ENCODE measurements at places on chromosomes 2 and 18.
A peak's percentile ranks its signal among the peaks of the same experiment; 100 is the strongest.

DNA sequence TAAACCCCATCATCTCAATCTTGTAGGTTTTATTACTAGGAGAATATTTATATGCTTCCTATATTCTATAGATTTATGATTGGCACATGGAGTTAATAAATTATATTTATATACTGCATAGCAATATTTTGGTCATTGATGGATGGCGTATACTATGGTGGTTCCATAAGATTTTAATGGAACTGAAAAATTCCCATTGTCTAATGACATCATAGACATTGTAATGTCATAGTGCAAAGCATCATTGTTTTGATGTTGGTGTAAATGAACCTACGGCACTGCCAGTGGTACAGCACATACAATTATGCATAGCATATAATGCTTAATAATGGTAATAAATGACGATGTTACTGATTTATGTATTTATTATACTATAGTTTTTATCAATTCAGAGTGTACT is 1135.9 kb downstream of the CNTNAP5 start:
- no peak for DNase-seq

GRCh38 chr2:45681675-45682074 is 30.2 kb downstream of the PRKCE start:
- peak; percentile 96 for DNase-seq

DNA sequence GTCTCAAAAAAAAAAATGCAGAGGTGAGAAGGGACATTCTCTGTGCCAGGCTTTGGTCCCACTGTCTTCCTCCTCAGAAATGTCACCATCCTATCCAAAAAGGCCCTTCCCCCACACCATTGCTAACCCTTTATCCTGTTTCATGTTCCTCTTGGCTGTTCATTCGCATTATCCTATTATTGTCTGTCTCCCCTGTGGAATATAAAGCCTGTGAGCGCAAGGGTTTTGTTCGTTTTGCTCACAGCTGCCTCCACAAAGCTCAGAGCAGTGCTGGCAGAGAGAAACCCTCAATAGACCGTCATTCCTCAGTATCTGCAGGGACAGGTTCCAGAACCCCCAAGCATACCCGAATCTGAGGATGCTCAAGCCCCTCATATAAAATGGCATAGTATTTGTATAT is 91.8 kb downstream of the LOXHD1 start:
- DNase-seq, result no peak

- DNase-seq, result no peak
Measured at GRCh38 chr2:10159086-10159485, 36.5 kb downstream of the RRM2 start.

- no peak for DNase-seq
Measured at GRCh38 chr2:27264253-27264752, 1.5 kb upstream of the SLC30A3 start.

GRCh38 chr2:209322041-209322440 is 101.8 kb upstream of the MAP2 start:
- no peak for DNase-seq

GRCh38 chr2:239880396-239880795 is 144.7 kb downstream of the NDUFA10 start:
- no peak for DNase-seq

- no peak for DNase-seq
Measured at GRCh38 chr2:207041279-207041678, 102.0 kb downstream of the CPO start.

DNA sequence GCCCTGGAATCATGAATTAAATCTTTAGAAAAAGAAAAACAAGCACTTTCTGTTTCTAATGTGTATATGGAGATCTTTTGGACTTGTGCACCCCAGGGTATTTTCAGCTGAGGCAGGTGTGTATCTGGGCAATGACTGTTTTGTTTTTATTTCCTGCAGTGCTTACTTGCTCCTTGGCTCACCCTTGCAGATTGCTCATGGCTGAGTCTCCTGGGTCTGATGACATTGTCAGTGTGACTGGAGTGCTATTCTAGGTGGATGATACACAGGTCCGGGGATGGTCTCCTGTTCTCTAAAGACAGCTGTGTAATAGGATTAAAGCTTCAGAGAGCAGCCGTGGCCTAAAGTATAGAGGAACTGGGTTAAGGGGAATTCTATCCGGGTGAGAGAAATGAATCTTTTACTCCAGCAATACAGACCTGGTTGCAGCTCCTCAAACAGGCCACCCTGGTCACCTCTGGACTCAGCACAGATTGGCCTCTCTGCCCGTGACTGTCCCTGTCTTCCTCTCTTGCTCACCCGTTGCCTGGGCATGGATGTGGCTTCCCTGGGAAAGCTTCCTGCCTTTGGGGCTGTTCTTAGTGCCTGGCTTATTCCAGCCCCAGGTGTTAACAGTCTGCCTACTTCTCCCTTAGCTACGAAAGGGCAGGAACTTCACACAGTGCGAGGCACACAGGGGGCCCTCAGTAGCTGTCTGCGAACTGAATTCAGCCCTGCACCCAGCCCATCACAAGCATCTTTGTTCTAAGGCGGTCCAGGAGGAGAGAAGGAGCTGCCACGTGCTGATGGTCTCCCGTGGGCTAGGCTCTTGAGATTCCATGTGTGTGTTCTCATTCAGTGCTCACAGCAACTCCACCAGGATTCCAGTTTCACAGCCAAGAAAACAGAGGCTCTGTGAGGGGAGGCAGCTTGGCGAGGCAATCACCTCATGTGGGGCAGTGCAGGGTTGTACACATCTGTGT is 84.3 kb downstream of the ACOXL start:
- DNase-seq, result no peak

- DNase-seq, result no peak
Measured at GRCh38 chr2:104734937-104735586, 118.9 kb upstream of the POU3F3 start.

- no peak for DNase-seq
Measured at GRCh38 chr2:166627893-166628292, 133.8 kb upstream of the SCN7A start.

GRCh38 chr2:43472527-43473194 is 123.2 kb downstream of the THADA start:
- DNase-seq, result no peak

GRCh38 chr18:10482985-10483949 is 28.8 kb downstream of the APCDD1 start:
- DNase-seq, result no peak

GRCh38 chr2:73092146-73092783 is 20.5 kb downstream of the RAB11FIP5 start:
- no peak for DNase-seq

DNA sequence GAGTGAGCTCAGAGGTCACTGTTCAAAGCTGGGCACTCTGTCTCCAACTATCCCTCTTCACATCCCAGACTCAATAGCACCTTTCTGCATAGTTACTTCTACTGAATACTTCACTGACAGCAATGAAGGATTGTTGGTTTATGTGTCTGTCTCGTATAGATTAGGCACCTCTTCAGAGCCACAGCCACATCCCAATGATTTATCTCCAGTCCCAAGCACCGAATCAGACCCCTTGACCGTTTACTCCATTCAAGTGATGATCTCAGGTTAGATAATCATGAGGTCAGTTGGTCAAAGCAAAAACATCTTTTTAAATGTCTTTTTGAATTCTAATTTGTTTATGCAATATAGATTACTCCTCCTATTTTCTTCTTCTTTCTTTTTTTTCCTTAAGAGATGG is 14.7 kb downstream of the NEDD4L start:
- DNase-seq, result no peak

DNA sequence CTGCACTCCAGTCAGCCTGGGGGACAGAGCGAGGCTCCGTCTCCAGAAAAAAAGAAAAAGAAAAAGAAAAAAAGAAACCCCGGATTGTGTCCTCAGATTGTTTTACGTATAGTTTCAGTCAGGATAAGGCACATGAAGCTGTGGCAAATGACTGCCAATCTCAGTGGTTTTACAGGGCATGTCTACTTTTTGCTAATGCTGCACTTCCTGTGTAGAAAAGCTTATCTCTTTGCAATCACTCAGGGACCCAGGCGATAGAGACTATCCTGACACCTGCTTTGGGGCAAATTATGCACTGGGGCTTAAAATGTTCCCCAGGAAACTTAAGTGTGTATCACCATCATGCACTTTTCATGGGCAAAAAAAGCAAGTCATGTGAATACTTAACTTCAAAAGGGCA is 103.7 kb upstream of the MEIS1 start:
- DNase-seq, result no peak

DNA sequence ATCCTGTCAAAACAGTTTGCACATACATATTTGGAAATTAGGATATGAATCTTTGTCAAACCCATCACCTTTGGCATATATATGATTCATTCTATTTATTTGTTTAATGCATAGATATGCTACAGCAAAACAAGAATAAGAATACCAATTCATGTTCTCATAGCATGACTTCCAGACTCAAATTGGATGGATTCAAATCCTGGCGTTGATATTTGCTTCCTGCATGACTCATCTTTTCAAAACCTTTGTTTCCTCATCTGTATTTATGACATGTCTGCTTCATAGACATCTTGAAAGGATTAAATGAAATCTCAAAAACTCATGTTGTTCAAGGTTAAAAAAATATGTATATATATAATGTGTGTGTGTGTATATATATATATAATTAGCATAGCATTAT is 261.3 kb downstream of the MBD5 start:
- no peak for DNase-seq

DNA sequence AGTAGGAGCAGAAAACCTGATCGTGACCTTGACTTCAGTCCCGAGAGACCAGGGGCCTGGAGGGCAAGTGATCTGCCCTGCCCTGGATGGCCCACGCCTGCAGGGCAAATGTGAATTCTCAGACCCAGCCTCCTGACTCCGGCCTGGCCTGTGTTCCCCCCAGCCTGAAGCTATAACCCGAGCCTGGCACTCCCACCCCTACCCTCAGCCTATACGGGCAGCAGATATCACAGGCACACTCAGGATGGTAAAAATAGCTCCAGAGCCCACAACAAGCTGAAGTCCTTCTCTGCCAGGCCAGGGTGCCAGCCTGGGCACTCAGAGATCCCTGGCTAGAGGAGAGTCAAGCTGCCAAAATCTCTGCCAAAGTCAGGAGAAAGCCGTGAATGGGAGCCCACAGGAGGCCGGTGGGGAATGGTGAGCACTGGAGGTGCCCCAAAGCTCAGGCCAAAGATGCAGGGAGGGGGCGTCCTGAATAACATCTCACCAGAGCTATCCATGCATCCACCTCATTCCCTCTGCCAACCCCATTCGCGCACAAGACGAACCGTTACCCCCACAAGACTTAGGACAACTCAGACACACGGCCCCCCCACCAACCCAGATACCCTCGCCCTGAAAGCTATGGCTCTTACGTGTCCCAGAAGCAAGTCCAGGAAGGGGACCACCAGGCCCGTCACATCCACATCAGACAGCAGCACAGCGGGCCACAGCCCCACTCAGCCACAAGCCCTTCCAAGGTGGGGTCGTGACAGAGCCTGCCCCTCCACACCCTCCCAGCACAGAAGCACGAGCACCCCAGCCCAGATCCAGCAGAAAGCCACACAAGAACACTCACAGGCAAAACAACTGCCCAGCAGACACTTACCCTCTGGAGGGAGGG is 144.9 kb downstream of the TNS1 start:
- no peak for DNase-seq

- no peak for DNase-seq
Measured at GRCh38 chr2:230496891-230497290, 80.9 kb downstream of the SP100 start.

DNA sequence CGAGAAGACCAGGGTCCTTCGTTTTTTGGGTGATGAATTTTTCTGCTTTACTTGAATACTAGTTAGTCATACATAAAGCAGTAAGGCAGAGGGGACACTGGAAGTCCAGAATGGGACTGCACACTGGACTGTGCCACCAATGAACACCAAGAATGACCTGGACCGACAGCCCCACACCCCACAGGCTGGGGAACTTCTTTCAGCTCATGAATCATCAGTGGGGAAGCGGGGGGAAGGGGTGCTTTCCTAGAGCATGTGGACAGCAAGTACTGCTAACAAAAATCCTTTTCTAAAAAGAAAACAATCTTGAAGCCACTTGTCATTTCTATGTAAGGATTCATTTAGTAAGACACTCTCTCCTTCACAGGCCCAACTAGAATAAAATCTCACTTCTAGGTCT is 86.0 kb downstream of the DTNB start:
- DNase-seq, result peak; percentile 47

DNA sequence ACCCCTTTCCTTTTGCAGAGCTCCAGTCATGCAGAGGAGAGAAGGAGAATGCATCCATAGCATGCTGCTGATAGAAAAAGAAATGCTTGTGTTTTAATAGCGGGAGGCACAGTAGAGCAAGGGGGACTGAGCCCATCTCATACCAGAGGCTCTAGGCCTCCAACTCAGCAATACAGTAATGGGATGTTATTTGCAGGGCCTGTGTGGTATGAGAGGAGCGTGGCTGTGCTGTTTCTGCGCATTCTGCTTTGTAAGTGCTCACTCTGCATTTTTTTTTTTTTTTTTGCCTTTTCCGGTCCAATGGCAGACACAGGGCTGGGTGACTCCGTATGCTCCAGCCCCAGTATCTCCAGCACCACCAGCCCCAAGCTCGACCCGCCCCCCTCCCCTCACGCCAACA is 200.0 kb downstream of the GBX2 start:
- DNase-seq, result no peak

GRCh38 chr18:50307738-50308470 is 20.4 kb upstream of the CXXC1 start:
- DNase-seq, result peak; percentile 99

DNA sequence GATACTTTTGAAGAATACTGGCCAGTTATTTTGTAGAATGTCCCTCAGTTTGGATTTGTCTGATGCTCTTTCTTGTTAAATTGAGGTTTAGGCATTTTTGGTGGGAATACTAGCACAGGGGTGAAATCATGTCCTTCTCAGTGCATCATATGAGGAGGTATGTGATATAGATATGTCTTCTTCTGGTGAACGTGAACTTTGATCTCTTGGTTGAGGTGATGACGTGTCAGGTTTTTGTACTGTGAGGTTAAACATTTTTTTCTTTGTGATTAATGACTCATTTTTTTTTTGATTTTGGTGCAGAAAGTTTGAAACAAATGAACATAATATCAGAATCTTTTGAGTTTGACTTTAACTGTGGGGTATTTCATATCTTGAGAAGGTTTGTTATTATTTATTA is 11.0 kb downstream of the ZNF407 start:
- no peak for DNase-seq

- DNase-seq, result no peak
Measured at GRCh38 chr18:79542213-79542612, 137.4 kb upstream of the CTDP1 start.

GRCh38 chr2:18829251-18829902 is 240.0 kb upstream of the NT5C1B start:
- peak; percentile 61 for DNase-seq

GRCh38 chr2:7609974-7610373 is 692.8 kb downstream of the RNF144A start:
- DNase-seq, result no peak

GRCh38 chr18:50545936-50546335 is 14.0 kb upstream of the MAPK4 start:
- no peak for DNase-seq

- DNase-seq, result no peak
Measured at GRCh38 chr2:217717646-217718045, 285.1 kb downstream of the TNS1 start.

Data from AG08395 (cell line).